ENCODE measurements at places on chromosomes 16 and 17.

GRCh38 chr16:72963533-72964315 is 84.2 kb downstream of the ZFHX3 start:
- no peak for DNase-seq

- DNase-seq: no peak
Measured at GRCh38 chr17:54007855-54008254, 185.1 kb downstream of the KIF2B start.

- DNase-seq: no peak
Measured at GRCh38 chr17:80964544-80964856, 27.1 kb upstream of the CHMP6 start.

GRCh38 chr17:6098050-6098822 is 28.1 kb downstream of the WSCD1 start:
- no peak for DNase-seq

- DNase-seq: no peak
Measured at GRCh38 chr16:28038409-28038808, 25.1 kb downstream of the GSG1L start.

GRCh38 chr17:78679495-78680395 is 102.3 kb downstream of the CYTH1 start:
- DNase-seq: no peak

DNA sequence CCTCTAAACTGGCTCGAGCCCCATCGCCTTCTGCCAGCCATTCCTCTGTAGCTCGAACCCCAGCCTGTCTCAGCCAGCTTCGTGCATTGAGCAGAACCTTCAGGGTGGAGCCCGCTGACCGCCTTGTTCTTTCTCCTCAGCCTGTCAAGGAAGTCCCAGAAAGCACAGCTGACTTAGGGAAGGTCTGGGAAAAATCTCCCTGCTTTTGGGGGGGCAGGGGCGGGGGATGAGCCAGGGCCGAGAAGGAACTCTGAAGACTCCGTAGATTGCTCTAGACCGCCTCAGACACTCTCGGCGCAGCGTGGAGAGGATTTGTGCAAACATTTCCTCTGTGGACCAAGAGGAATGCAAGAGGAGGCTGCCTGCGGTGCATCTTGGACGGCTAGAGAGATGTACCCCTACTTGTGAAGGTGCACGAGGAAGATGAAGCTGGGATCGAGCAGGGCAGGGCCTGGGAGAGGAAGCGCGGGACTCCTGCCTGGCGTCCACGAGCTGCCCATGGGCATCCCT is at the start of gene GLP2R:
GLP2R (plus strand) TSS at position 284 of the 510 bp plus-strand sequence; CDS start at position 424, 140 bp downstream.
- no peak for DNase-seq

DNA sequence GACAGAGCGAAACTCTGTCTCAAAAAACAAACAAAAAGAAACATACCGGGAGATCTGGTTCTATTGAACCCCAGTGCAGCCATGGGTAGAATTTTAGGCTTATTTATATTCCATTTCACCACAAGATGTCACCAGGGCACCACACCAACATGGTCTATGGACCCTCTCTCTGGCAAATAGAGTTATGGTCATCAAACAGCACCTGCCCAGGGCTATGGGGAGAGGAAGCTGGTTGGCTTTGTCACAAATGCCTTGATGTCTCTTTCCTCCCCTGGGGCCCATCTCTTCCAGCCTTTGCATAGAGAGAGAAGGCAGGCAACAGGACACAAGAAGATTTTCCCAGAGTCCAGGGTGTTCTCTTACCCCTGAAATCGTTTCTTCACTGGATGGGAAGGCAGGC is 128.4 kb downstream of the WWOX start:
- DNase-seq: no peak

- no peak for DNase-seq
Measured at GRCh38 chr17:17062866-17063265, 20.6 kb downstream of the MPRIP start.

- DNase-seq: peak; percentile 90
Measured at GRCh38 chr17:80263253-80264204, 2.9 kb downstream of the RNF213 start.

DNA sequence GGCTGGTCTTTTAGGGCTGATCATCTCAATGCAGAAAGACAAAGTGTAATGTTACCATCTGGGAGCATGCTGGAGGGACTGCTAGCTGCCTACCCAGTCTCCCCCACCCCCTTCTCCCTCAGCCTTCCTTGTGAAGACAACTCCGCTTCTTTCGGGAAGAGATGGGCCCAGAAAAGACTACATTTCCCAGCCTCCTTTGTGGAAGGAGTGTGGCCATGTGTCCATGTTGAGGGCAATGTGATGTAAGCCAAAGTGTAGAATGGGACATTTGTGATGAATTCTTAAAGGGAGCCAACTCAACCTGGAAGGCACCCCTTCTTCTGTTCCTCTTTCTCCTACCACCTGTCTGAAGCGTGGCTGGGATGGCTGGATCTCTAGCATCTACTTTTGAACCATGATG is 16.3 kb downstream of the ABCC12 start:
- no peak for DNase-seq

GRCh38 chr17:40612599-40613244 is 34.9 kb downstream of the SMARCE1 start:
- DNase-seq: peak; percentile 84

GRCh38 chr16:24070851-24071250 is 185.3 kb upstream of the CACNG3 start:
- peak; percentile 33 for DNase-seq

- no peak for DNase-seq
Measured at GRCh38 chr17:28940675-28941074, 10.6 kb downstream of the PHF12 start.

- DNase-seq: no peak
Measured at GRCh38 chr17:5553479-5553878, 30.8 kb downstream of the NLRP1 start.

GRCh38 chr16:1538804-1539520 is 5.5 kb downstream of the TMEM204 start:
- DNase-seq: peak; percentile 35

DNA sequence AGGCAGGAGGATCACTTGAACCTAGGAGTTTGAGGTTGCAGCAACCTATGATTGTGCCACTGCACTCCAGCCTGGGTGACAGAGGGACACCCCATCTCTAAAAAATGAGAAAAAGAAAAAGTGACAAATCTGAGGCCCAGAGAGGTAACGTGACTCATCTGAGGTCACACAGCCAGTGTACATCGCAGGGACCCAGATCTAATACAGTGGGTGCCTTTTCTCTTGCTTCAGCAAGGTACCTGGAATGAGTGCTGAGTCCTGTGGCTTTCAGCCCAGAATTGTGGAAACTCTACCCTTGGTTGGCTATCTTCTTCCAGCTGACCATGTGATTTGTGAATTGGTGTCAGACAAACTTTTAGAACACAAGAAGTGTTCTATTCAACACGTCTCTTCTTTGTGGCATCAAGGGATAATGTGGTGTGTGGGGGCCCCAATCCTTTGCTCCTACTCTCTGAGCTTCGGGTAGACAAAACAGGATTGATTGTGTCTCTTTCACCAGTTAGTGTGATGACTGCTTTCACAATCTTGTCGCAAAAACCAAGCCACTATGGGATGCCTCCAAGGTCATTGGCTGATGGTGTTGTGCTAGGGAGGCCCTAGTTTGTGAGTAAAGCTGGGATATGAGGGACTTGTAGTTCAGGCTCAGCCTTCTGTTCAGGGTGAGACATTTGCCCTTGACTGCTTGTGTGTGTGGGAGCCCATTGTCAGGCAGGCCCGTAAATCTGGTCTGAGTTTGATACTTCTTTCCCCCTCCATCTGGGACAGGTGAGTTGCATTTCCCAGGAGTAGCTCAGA is 71.0 kb downstream of the MSI2 start:
- DNase-seq: no peak

DNA sequence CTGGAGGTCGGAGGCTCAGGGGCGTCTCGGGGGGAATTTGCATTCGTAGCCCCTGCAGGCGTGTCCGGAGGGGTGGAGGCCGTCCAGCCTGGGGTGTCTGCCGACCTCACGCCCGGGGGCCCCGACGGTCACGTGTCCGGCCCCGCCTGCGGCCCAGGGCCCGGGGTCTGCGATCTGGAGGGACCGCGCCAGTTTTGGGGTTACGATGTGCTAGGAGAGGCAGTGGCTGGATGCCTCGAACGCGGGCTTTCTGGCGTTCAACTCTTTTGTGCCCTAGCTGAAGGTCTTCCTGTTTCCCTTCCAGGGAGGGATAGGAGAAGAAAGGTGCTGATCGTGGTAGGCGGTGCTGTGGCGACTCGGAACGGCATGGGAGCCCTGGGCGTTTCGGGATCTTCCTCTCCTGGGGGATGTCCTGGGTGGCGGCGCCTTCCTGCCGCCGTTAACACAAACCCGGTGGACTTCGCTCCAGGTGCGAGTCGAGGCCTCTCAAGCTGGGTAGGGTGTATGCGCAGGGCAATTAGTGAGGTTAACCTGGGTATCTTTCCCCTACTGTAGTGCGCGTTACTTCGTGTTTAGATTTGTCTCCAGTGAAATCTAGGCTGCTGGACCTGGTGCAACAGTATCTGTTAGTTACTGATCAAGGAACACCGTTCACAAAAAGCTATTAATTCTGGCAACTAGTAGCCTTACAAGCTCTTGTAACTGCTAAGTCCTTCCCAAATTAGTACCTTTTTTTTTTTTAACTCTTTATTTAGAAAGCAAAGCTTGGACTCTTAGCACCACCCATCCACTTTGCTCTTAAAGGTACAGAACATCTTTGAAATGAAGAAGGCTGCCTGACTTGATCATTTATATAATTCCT is 1.3 kb downstream of the AKAP1 start:
- DNase-seq: peak; percentile 23

GRCh38 chr17:82011617-82012187 is 11.0 kb downstream of the CENPX start:
- DNase-seq: no peak

DNA sequence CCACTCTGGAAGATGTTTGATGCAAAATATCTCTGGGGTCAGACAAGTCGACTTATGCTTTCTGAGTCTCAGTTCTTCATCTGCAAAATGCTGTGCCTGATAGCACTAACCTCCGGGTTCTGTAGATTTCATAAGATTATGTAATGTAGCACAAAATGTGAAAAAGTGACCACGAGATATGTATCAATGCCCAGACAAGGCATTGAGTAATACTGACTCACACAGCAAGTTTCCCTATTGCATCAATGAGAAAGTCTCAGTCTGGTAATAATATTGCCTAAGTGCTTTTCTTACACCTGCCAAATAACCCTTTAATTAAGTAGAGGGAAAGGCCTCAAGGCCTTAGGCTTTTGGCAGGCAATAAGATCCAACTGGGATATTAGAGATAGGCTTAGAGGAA is 41.4 kb upstream of the MMP2 start:
- peak; percentile 2 for DNase-seq

GRCh38 chr16:73058221-73058615 is 10.3 kb upstream of the ZFHX3 start:
- peak; percentile 8 for DNase-seq

DNA sequence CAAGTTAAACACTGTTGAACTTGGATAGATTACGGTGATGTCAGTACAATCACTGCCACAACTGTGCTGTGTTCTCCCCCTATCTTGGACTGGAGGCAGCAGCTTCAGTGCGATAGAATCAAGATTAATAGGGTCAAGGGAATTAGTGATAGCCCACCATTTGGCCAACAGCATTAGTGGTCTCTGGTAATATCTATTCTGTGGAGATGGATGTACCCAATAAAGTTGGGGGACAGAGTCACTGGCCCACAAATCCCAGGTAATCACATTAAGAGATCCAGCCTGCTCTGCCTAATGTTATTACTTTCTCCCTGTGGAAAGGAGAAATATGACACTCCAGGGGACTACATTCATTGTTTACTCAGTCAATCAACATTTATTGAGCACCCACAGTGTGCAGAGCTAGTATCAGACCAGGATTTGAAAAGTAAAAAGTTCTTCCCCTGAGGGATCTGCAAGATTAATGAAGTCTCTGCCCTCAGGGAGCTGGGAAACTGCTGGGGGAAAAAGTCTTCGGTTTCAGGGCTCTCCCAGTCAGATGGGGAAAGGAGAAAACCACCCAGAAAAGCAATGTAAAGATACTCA is 23.6 kb upstream of the ATP5MC1 start:
- DNase-seq: no peak

DNA sequence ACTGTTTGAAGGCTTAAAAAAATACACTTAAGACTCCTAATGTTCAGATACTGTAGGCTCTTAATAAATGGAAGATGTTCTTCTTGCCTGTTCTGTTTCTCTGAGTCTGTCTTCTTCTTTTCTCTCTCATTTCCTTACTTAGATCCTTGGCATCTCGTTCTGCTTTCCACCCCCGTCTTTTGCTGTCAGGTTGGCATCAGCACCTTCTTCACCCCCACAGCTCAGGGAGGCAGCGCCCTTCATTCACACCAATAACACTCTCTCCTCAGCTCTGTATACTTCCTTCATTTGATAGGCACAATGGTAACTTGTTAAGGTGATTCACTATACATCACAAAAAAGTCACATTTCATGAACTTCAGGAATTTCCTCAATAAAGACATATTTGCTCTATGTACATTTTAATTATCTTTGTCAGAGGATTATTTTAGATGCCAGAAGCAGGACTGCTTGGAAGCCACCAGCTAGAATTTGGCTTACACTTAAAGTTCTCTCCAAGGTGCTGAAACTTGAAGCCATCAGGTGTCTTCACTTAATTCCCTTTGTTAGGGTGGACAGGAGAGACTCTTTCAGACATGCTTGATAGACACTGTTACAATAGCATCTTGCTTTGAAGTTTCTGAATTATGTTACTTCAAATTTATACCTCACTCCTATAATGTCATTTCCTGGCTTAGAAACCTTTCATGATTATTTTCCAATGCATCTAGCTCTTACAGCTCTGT is 670.1 kb upstream of the C16orf82 start:
- DNase-seq: no peak

GRCh38 chr17:73101031-73101430 is 8.5 kb upstream of the SLC39A11 start:
- no peak for DNase-seq

DNA sequence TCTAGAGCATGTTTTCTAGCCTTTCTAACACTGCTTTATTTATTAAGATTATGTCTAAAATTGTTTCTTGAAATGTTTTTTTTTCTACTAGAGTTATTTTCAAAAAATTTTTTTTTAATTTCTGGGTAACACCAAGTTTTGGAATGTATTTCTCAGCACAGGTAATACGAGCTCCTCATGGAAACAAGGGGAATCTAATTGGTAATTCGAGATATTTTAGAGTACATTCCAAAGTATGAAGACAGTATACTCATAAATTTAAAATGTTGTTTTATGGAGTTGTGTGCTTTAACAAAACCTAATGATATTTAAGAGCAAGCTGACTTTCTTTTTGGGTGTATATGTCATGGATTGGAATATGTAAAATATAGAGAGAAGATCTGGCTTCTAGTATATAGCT is 42.4 kb downstream of the OMG start:
- DNase-seq: no peak

Data from CD4-positive, alpha-beta T cell treated with Interleukin-10 for 1 hour (primary cell).